Naive B cell (primary cell): ENCODE measurements at places on chromosomes 16 and 17. TPM values are rescaled to one million over a fixed set of nuclear protein-coding genes. Genes with fewer than 3 reads are reported as not detected.

EVI2B gene
- 172 TPM for polyA plus RNA-seq

SPEM1 gene
- not detected for polyA plus RNA-seq

AGRP gene
- polyA plus RNA-seq = not detected

TP53TG3F gene
- polyA plus RNA-seq = not detected

CX3CL1 gene
- polyA plus RNA-seq = not detected

ABCA8 gene
- polyA plus RNA-seq = not detected

DOC2B gene
- polyA plus RNA-seq = not detected

PRSS22 gene
- polyA plus RNA-seq = not detected

PHOSPHO1 gene
- polyA plus RNA-seq = 0.25 TPM

KRT27 gene
- not detected for polyA plus RNA-seq

POLG2 gene
- polyA plus RNA-seq = 8.5 TPM

DNA sequence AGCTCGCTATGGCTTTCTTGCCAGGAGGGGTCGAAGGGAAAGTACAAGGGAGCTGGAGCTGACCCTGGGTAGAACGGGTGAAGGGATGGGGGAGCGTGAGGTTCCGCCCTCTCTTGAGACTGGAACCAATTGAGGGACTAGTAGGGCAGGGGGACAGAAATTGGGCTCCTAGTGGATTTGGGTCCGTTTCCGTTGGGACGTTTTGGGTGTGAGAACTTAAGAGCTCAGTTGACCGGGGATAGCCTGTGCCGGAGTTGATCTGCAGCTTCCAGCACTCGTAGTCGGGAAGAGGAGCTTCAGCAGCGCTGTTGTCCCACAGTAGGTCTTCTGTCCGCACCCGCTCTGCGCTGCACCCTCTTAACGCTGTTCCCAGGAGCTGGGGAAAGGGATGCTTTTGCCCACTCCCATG lies 481 bp downstream of the CNTROB start:
- DNase-seq = no peak

DNA sequence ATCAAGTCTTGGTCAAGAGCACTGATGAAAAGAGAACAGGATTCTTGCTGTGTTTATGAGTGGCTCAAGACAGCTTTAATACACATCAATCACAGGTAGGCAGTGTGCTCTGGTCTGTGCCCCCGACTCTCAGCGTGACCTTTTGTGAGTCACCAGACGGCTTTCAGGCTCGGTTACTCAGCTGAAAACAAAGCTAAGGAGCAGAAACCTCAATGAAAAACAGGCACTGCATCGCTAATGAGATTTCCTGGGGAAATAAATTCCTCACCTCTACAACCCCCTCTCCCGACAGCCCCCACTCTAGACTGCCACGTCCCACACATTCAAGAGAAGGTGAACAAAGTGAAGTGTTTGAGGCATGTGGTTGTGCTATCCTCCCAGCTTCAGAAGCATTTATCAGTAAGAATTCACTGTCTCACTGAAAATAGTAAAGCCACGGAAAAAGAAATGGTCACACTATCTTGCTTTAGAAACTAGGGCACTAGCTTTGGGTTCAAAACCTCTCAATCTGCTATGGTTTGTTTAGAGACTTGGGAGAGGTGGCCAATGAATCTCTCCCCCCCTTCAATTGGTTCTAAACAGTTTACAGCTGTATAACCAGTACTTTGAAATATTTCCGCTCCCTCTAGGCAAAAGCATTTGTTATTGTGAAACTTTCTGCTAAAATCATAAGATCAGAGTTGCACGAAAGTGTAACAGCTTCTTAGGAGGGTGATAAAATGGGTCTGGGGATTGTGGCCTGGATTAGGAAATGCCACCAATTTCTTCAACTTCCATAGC lies 199.5 kb upstream of the PMFBP1 start:
- no peak for DNase-seq

DNA sequence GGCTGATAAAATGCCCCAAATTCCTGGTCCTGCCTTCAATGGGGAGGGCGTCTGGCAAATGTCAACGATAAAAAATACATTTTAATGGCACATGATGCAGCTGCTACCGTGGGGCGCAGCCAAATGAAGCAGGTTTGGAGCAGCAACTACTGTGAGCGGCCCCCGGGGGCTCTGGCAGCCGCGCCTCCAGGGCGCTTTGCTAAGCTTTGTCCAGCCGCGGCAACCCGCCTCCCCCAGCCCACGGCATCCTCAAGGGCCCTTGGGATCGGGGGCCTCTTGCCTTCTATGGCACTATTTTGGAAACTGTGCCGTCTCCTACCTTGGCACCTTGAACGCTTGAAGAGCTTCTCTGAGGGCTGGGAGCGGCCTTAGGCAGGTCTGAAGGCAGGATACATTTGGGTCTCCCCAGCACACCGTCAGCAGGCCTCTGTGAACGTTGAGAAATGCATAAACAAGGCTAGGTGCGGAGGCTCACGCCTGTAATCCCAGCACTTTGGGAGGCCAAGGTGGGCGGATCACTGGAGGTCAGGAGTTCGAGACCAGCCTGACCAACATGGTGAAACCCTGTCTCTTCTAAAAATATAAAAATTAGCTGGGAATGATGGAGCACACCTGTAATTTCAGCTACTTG lies 25.1 kb downstream of the TBX4 start:
- no peak for DNase-seq

- DNase-seq = no peak
Observed at GRCh38 chr17:17063546-17064122, 21.4 kb downstream of the MPRIP start.

GRCh38 chr17:50787106-50787505 lies 19.8 kb upstream of the ANKRD40CL start:
- no peak for DNase-seq

- DNase-seq = no peak
Observed at GRCh38 chr16:54939029-54939346, 8.3 kb downstream of the IRX5 start.

GRCh38 chr16:86669937-86670749 lies 91.8 kb downstream of the FOXL1 start:
- no peak for DNase-seq

- DNase-seq = no peak
Observed at GRCh38 chr16:2150418-2151187, 2.2 kb downstream of the RAB26 start.

DNA sequence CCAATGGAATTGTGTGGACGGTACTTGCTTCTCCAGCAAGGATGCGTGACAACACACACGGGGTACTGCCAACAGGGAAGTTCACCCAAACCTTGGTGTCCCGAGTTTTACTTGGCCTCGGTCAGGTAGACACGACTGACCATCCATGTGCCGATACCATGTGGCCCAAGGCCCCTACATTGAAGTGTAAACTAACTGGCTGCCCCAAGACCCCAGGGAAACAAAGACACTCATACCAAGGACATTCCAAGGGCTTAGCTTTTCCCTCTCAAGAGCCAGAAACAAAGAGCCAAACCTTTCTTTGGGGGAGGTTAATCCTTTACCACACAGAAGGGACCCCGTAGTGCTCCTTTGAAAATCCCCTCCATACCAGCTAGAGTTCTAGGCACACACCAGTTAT lies 215.9 kb upstream of the TNRC6C start:
- DNase-seq = no peak

GRCh38 chr16:18969855-18970240 lies 13.9 kb upstream of the TMC7 start:
- DNase-seq = no peak

DNA sequence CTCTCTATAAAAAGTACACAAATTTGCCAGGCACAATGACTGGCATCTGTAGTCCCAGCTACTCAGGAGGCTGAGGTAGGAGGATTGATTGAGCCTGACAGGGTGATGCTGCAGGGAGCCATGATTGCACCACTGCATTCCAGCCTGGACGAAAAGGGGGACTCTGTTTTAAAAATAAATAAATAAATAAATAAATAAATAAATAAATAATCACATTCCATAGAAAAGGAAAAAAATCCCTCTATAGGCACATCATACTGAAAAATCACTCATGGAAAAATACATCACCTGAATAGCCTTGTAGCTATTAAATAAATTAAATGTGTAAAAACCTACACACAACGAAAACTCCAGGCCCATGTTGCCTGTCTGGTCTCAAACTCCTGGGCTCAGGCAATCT lies 56.4 kb downstream of the CPPED1 start:
- no peak for DNase-seq

DNA sequence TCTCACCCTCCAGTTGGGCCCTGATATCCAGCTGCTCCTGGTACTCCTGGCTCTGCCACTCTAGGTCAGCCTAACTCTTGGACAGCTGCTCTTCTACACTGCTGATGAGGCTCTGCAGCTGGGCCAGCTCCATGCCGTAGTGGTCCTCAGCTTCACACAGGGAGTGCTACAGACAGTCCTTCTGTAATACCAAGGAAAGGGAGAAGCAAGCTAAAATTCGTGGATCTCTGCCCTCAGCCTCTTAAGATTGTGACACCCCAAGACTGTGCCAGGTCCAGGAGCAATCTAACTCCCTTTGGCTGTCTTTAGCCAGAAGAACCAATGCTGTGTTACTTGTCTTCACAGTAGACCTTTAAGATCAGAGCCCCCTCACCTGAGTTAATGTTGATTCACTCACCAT lies 7.7 kb upstream of the KRT38 start:
- no peak for DNase-seq

GRCh38 chr16:1876468-1876867 lies 4.5 kb upstream of the MEIOB start:
- no peak for DNase-seq

DNA sequence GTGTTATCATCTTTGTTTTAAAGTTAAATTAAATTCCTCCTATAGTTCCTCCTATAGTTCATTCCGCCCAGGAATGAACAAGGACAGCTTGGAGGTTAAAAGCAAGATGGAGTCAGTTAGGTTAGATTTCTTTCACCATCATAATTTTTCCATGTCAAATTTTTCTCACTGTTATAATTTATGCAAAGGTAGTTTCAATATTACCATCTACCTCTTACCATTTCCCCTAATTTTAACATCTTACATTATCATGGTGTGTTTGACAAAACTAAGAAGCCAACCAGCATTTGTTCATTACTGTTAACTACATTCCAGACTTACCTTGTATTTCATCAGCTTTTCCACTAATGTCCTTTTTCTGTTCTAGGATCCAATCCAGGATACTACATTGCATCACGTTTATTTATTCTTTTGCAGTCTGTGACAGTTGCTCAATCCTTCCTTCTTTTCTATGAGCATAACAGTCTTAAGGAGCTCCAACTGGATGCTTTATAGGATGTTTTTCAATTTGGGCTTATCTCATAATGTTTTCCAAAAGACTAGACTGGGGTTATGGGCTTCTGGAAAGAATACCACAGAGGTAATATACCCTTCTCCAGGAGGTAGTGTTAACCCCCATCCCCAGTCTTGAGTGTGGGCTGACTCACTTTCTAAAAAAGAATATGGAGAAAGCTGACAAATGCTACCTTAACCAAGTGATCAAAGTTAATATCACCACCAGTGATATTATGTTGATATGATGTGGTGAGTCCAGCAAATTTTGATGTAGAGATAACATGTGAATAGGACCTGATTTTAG lies 158.5 kb downstream of the PPM1E start:
- no peak for DNase-seq

DNA sequence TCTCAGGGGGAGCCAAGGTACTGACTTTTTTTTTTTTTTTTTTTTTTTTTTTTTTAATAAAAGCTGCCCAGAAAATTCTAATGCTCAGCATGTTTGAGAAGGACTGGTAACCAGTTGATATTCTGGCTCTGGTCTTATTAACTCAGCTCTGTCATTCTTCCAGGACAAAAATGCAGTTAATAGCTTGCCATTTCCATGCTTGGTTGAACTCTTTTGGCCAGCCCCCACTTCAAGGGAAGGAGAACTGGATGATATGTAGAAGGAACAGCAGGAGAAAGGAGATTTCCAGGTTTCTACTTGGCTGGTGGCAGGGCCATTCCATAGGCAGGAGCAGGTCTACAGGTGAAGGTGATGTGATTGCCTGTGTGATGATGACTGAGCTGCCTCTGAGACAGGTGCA lies 59.2 kb upstream of the TANC2 start:
- no peak for DNase-seq

- no peak for DNase-seq
Observed at GRCh38 chr17:59219370-59219769, 941 bp upstream of the GDPD1 start.

GRCh38 chr17:30200106-30200505 lies 35.4 kb downstream of the SLC6A4 start:
- DNase-seq = no peak

DNA sequence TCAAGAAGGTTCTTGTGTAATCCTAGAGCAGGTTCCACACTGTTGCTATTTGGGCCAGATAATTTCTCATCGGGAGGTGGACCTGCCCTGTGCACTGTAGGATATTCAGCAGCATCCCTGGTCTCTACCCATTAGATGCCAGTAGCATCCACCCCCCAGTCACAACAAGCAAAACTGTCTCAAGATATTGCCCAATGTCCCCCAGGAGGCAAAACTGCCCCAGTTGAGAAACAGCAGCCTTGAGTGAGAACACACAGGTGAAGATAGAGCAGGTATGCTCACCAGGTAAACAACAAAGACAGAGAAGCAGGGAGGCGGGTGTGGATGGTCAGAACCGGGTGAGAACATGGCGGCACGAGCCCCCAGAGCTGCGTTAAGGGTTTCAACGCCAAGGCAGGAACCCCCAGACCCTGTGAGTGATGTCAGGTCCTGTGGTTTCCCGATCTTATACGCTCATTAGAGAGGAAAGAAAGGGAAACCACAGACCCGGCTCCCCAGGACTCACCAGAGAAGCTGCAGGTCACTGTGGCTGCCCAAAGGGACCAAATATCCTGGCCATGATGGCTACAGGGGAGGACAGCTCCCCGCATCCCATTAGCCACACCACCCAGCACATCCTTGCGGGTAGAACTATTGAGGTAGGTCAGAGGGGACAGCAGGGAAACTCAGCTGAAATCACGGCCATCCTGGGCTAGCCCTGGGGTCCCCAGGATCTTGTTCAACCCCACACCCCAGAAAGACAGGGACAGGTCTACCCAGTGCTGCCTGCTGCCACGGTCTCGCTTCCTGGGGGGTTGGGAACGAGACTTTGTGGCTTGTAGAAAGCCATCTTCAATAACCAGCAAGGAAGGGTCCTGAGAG lies 21.2 kb downstream of the CDC42EP4 start:
- no peak for DNase-seq

DNA sequence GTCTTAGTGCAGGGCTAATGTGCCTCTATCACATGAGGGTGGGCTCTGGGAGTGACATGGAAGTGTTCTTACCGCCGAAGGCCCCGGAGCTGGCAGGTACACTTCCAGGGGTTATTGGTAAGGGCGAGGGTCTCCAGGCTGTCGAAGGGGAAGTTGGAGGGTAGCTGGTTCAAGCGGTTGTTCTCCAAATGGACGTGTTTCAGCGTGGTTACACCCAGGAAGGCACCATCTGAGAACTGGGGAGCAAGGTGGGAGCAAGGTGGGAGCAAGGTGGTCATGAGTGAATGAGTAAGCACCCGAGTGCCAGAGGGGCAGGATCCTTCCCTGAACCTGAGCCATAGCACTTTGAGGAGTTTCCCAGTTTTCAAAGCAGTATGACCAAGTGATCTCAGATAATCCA lies 3.0 kb downstream of the CHAD start:
- no peak for DNase-seq

DNA sequence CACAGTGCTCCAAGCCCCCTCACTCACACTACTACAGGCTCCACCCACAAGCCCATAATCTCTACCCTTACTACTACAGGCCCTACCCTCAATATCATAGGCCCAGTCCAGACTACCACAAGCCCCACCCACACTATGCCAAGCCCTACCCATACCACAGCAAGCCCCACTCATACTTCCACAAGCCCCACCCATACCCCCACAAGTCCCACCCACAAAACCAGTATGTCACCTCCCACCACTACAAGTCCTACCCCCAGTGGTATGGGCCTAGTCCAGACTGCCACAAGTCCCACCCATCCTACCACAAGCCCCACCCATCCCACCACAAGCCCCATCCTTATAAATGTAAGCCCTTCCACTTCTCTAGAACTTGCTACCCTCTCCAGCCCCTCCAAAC lies 13.8 kb downstream of the RIPOR1 start:
- DNase-seq = peak; percentile 71

- DNase-seq = no peak
Observed at GRCh38 chr17:74552037-74552436, 6.1 kb upstream of the CD300C start.
